ENCODE measurements at places on chromosomes 7 and 10.

DNA sequence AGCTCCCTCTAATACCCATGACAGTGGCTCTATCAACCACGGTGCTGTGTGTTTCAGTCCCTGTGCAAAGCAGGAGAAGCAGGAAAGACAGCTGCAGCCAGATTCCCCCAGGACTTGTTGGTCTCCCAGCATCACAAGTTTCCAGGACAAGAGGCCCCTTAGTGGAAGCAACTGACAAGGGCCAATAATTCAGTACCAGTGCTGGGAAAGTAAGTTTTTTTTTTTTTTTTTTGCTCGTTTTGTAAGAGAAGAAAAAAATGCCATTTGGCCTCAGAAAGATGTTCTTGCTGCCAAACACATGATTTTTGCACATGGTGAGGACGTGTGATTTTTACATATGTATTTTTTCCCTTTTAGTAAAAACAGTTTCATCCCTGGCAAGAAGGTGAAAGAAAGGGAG is 284.2 kb upstream of the ZMIZ1 start:
- DNase-seq = no peak

DNA sequence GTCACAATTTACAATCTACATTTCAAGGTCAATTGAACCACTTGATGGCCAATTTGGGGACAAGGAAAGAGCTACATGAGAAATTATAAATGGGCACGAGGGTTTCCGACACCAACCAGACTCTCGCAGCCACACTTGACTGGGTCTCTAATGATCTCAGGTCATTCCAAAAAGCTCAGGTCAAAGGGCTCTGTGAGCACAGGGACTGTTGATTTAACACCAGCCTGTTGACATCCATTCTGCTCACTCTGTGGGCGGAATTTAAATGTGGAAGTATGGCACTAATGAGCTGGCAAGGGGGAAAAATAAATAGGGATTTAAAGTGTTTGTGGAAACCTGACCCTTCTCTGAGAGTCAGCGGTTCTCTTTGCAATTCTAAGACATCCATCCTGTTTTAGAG is 810.7 kb upstream of the AUTS2 start:
- no peak for DNase-seq

GRCh38 chr10:25682203-25682851 is 251.7 kb upstream of the MYO3A start:
- DNase-seq = no peak

DNA sequence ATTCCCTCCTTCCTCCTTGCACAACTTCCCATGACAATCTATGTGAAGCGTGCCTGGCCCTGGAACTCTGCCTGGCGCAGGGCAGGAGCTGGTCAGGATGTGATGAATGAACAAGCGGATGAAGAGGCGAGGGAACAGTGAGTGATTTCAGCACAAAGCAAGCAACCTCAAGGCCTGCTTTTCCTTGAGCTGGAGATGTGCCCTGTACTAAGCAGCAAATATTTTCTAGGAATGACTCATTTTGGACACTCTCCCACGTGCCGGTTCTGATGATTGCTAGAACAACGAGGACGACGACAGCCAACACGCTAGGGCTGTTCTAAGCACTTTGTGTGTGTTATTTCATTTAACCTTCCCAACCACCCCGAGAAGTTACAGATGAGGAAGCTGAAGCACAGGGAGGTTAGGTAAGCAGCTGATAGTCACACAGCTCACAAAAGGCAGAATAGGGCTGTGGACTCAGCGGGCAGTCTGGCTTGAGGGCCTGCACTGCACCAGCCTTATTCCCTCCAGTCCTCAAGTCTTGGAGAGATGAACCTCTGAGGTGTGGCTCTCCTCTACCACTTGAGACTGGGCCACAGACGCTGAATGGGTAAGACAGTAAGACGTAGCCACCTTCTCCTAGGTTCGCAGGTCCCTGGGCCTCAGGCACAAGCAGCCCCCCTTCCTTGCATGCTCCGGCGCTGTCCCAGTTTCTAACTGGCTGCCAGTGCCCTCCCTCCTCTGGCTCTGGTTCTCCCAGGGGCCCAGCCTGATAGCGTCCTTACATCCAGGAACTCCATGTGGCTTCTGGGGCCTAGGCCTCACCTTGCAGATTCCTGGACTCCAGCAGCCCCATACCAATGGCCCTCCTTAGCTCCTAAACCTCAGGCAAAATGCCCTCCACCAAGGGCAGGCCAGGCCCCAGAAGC is 59.0 kb downstream of the YKT6 start:
- no peak for DNase-seq
